Activated CD8-positive, alpha-beta memory T cell treated with anti-CD3 and anti-CD28 coated beads, Interleukin-2, amount 10 ng/mL, durations not matched to agents 7 days and 5 days (primary cell): ENCODE measurements at places on chromosomes 2 and 18. TPM values are rescaled to one million over a fixed set of nuclear protein-coding genes. Genes with fewer than 3 reads are reported as not detected.

The EIF2AK2 gene
- 115 TPM for total RNA-seq

GRCh38 chr18:57898506-57899124, 95.5 kb upstream of the ATP8B1 start:
- no peak overlapping the region for H3K27ac ChIP-seq
- no peaks in the 10 kb centered on the region for H3K4me1 ChIP-seq
- H3K27me3 ChIP-seq: peaks cover 3% of the 10 kb centered on the region
- no peak overlapping the region for H3K4me3 ChIP-seq
- no peak for DNase-seq

DNA sequence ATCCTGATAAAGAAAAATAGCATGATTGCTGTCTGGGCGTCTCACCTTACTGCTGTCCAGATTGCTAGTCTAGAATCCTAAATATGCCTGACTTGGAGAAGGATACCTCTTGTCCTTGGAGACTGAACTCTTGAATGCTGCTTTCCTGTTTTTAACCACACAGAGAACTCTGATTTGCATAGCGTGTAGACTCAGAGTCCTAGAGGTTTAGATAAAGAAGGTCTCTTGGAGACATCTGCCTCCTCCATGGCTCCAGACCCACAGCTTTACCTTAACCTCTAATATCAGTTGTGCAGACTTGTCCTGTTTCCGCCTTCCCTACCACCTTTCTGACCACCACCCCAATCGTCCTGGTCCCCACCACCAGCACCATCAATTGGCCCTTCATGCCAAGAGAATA, 292.6 kb upstream of the CYRIA start:
- no peak for DNase-seq
- no peaks in the 10 kb centered on the region for H3K27me3 ChIP-seq
- no peaks in the 10 kb centered on the region for H3K4me1 ChIP-seq
- H3K36me3 ChIP-seq: no peaks in the 10 kb centered on the region

DNA sequence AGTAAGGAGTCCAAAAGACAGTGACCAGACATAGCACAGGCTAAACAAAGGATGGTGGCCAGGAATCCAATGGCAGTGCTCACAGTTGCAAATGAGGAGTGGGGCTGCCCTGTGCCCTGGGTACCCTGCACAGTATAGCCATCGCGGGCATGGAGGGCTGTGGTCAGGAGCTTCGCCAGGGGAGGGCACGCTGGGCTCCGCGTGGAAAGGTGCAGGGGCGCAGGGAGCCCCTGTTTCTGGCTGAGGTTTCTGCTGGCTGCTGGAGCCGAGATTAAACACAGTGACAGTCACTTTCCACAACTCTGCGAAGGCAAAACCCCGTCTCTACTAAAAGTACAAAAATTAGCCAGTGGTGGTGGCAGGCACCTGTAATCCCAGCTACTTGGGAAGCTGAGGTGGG, 194.7 kb downstream of the GALR1 start:
- no peaks in the 10 kb centered on the region for H3K4me1 ChIP-seq
- H3K27me3 ChIP-seq: no peaks in the 10 kb centered on the region
- H3K27ac ChIP-seq: no peak overlapping the region
- DNase-seq: no peak
- H3K36me3 ChIP-seq: no peaks in the 10 kb centered on the region
- no peak overlapping the region for H3K4me3 ChIP-seq

DNA sequence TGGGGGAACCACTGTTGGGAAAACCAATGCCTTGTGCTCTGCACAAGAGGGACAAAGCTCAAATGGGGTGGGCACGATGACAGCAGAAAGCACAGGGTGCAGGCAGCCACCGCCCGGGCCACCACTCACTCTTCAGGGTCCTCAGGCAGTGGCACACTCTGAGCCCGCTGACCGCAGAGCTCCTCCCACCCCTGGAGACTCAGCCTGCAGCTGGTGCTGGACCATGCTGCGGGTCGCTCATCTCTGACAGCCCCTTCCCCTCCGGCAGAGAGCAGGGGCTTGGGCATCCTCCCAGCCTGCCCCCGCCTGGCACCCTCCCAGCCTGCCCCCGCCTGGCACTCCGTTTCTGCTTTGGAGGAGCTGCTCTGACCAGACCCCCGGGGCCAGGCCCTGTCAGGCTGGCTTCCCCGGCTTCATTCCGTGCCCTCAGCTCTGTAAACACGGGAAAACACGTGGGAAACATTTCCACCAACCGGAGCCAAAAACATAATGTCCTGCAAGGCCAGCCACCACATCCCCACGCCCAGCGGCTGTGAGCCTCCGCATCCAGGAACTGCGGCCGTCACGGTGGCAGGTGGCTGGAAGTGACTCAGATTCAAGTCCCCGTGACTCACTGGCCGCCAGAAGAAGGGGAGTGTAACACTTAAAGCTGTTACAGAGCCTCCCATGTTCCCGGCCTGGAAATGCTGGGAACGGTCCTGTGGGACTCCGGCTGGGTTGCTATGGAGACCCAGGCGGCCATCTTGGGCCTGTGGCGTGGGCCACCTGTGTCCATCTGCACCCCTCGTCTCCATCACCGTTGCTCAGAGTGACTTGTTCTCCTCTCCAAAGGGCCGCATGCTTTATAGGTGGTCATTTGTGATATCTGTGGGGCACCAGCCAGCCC, 6.8 kb upstream of the SNED1 start:
- no peak overlapping the region for H3K27ac ChIP-seq
- no peaks in the 10 kb centered on the region for H3K4me1 ChIP-seq
- DNase-seq: no peak
- no peaks in the 10 kb centered on the region for H3K36me3 ChIP-seq

DNA sequence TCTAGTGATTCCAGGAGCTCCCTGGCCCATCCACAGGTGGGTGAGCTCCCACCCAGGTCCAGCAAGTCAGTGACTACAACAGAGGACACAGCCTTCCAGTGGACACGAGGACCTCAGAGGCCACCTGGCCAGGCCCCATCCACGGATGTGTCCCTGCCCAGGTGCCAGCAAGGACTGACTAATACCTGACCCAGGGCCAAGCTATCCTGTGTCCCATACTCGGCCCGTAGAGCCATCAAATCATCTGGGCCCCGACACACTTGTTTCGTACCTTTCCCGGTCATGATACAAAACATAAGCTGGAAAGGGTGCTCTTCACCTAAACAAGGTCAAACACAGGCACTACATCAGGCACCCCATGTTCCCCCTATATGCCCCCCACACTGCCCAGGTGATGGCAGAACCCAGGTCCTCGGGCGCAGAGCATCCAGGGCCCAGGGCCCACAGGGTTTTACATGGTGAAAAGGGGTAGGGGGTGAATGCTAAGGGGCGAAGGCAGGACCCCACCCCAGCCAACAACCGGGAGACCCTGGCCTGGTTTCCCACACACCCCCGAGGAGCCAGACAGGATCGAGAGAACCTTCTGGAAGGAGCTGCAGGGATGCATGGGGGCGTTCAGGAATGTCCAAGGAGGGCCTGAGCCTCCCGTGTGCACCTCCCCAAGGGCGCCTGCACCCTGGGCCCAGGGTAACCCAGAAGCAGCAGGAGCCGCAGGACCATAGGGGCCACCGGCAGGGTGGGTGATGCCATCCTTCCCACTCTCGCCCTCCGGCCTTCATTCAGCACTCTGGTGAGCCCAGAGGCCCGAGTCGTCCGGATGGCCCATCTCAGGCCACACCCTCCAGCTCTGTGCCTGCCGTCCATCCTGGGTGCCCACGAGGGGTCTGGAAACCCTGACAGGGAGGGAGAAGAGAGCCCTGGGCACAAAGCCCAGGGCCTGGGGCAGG, 94.3 kb downstream of the HDAC4 start:
- no peaks in the 10 kb centered on the region for H3K27me3 ChIP-seq
- DNase-seq: no peak
- no peak overlapping the region for H3K4me3 ChIP-seq
- peaks cover 41% of the 10 kb centered on the region for H3K4me1 ChIP-seq

The SF3B1 gene
- total RNA-seq: 298 TPM

The SULT1C4 gene
- not detected for total RNA-seq

The DPYSL5 gene
- not detected for total RNA-seq

The DUSP2 gene
- total RNA-seq: 53.6 TPM

- H3K36me3 ChIP-seq: peaks cover 45% of the 10 kb centered on the region
- H3K4me1 ChIP-seq: peaks cover 77% of the 10 kb centered on the region
- H3K27ac ChIP-seq: peak overlapping the region; percentile 78
- no peak for DNase-seq
Observed at GRCh38 chr2:30253873-30254684, 22.7 kb downstream of the LBH start.

- no peaks in the 10 kb centered on the region for H3K4me1 ChIP-seq
- H3K36me3 ChIP-seq: peaks cover 8% of the 10 kb centered on the region
- H3K27me3 ChIP-seq: no peaks in the 10 kb centered on the region
Observed at GRCh38 chr18:44958040-44958439, 277.4 kb downstream of the SETBP1 start.

The PAX8 gene
- 2.1 TPM for total RNA-seq

DNA sequence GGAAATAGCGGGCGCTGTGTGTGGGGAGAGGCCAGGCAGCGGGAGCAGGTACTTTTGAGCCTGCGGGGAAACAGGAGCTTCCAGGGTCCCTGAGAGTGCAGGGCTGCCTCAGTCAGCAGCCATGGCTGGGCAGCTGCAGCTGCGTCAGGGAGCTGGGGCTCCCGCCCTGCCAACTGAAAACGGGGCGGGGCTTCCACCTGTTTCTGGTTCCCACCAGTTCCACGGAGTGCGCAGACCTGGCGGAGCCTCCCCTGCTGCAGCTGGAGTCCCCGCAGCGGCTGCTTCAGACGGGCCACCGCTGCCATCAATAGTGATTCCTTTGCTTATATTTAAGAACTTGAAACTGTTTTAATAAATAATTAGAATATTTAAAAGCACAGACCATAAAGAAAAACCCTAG, 30.6 kb upstream of the RPRM start:
- H3K27me3 ChIP-seq: peaks cover 2% of the 10 kb centered on the region
- H3K27ac ChIP-seq: no peak overlapping the region
- H3K36me3 ChIP-seq: no peaks in the 10 kb centered on the region
- no peak overlapping the region for H3K4me3 ChIP-seq
- no peak for DNase-seq

The CDH2 gene
- not detected for total RNA-seq

GRCh38 chr2:239934571-239935171, 90.5 kb downstream of the NDUFA10 start:
- peak; percentile 73 for DNase-seq
- H3K27ac ChIP-seq: no peak overlapping the region
- no peaks in the 10 kb centered on the region for H3K36me3 ChIP-seq
- H3K4me3 ChIP-seq: no peak overlapping the region

- peaks cover 52% of the 10 kb centered on the region for H3K4me1 ChIP-seq
- H3K27me3 ChIP-seq: no peaks in the 10 kb centered on the region
- no peaks in the 10 kb centered on the region for H3K36me3 ChIP-seq
- no peak for DNase-seq
- no peak overlapping the region for H3K4me3 ChIP-seq
Observed at GRCh38 chr18:9925369-9925768, 11.6 kb downstream of the VAPA start.

DNA sequence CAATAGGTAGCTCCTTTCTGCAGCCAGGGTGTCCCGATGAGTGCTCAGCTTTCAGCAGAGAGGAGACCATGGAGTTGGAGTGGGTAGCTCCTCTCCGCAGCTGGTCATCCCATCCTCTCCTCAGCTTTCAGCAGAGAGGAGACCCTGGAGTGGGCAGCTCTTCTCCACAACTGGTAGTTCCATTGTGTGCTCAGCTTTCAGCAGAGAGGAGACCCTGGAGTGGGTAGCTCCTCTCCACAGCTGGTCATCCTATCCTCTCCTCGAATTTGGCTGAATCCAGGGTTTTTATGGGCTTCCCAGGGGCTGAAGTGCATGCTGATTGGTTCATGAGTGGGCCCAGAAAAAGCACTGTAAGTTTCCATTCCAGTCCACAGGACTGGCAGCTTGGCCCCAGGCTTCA, 75.2 kb downstream of the NCOA1 start:
- DNase-seq: no peak
- peaks cover 32% of the 10 kb centered on the region for H3K36me3 ChIP-seq
- H3K27ac ChIP-seq: no peak overlapping the region
- no peaks in the 10 kb centered on the region for H3K27me3 ChIP-seq

The PDE1A gene
- total RNA-seq: not detected

- no peaks in the 10 kb centered on the region for H3K4me1 ChIP-seq
- H3K27me3 ChIP-seq: peaks cover 23% of the 10 kb centered on the region
- no peaks in the 10 kb centered on the region for H3K36me3 ChIP-seq
- no peak for DNase-seq
- H3K27ac ChIP-seq: no peak overlapping the region
- no peak overlapping the region for H3K4me3 ChIP-seq
Observed at GRCh38 chr18:48514786-48515185, 24.0 kb upstream of the CTIF start.

The MEP1B gene
- not detected for total RNA-seq

The NYAP2 gene
- total RNA-seq: not detected

The RNU2-63P gene
- 48.9 TPM for total RNA-seq

DNA sequence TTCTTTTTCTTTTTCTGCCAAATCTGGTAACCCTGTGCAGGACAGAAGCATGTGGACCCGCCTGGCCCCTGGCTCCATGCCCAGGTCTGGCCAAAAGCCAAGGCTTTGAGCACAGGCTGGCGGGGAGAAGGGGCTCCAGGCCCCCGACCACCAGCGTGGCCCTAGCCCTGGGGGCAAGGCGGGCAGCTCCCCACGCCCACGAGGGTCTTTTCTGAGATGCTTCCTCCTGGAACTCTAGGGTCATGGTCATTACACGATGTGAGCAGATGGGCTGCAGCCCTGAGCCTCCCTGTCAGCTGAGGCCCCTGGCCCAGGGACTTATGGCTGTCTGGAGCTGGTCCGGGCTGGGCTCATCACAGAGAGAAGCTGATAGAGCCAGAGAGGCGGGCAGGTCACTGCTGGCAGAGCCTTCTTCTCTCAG, 5.7 kb upstream of the OTOS start:
- no peak for DNase-seq
- no peaks in the 10 kb centered on the region for H3K36me3 ChIP-seq
- H3K27me3 ChIP-seq: peaks cover 5% of the 10 kb centered on the region
- no peaks in the 10 kb centered on the region for H3K4me1 ChIP-seq

DNA sequence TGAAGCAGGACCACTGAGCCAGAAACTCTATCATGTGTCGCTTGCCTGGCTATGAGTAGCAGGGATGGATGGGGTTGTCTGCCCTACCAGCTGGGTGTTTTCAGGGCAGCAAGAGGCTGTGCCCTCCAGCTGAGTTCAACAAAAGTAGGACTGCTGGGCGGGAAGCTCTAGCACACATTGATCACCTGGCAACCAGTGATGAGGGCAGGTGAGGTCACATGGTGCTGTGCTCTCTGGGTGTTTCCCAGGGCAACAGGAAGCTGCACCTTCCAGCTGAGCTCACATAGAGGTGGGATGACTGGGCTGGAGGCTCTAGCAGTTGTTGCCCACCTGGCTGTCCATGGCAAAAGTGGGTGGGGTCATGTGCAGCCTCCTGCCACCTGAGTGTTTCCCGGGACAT, 487.3 kb upstream of the VWC2L start:
- H3K4me3 ChIP-seq: no peak overlapping the region
- no peaks in the 10 kb centered on the region for H3K27me3 ChIP-seq
- no peaks in the 10 kb centered on the region for H3K36me3 ChIP-seq
- no peak overlapping the region for H3K27ac ChIP-seq

GRCh38 chr2:65153515-65153914, 23.6 kb upstream of the RAB1A start:
- no peak for DNase-seq
- H3K27me3 ChIP-seq: peaks cover 3% of the 10 kb centered on the region
- peaks cover 2% of the 10 kb centered on the region for H3K4me1 ChIP-seq
- no peak overlapping the region for H3K27ac ChIP-seq

The RELCH gene
- total RNA-seq: 33.3 TPM

- H3K27me3 ChIP-seq: peaks cover 2% of the 10 kb centered on the region
- no peak for DNase-seq
- no peak overlapping the region for H3K4me3 ChIP-seq
- H3K36me3 ChIP-seq: no peaks in the 10 kb centered on the region
Observed at GRCh38 chr2:71483246-71483645, 29.9 kb downstream of the DYSF start.

- DNase-seq: no peak
- no peak overlapping the region for H3K27ac ChIP-seq
- H3K4me3 ChIP-seq: no peak overlapping the region
- H3K27me3 ChIP-seq: peaks cover 16% of the 10 kb centered on the region
Observed at GRCh38 chr2:8571301-8571791, 110.5 kb upstream of the ID2 start.
